ENCODE measurements at places on chromosomes 7 and 10.

DNA sequence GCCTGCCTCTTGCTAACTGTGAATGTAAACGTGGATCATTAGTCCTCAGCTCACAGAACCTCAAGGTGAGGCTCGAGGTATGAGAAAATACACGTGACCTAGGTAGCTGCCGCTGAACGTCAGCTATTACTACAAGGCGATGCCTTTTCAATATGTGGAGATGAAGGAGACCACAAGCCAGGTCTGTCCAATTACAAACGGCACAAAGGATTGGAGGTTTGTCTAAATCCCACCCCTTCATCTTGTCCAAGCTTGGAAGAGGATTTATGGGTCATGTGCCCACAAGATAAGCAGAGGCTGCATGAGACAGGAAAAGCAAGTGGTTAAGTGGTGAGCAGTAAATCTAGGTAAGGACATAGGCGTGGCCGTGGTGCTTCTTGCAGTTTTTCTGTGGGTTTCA is 3.4 kb downstream of the H2BK1 start:
- no peak for DNase-seq

GRCh38 chr7:22858640-22859561 is 36.3 kb upstream of the TOMM7 start:
- DNase-seq: peak; percentile 100

DNA sequence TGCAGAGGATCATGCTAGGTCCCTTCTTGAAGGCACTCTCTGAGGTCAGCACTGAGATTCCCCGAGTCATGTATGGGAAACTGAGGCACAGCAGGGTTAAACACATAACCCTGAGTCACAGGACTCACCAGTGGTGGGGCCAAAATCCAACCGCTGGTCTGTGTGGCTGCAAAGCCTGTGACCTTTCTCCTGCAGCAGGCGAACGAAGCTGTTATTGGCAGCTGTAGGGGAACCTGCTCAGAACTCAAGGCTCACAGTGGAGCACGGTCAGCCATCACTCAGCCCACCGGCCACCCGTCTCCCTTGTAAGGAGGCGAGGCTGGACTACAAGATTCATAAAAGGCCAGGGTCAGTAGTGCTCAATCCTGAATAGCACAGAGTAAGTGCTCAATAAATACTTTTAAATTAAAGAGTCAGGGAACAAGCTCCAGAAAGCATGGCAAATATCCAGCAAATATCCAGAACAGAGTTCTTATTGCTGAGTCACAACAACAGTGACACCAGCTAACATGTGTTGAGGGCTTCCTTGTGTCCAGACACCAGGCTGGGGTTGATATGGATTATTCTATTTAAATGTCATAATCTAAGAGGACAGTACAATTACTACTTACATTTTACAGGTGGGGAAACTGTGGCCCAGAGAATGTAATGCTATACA is 34.9 kb downstream of the CHST15 start:
- DNase-seq: peak; percentile 5

GRCh38 chr10:15122477-15123030 is 25.4 kb downstream of the RPP38 start:
- no peak for DNase-seq

- DNase-seq: no peak
These were observed 37.5 kb upstream of the OCM2 start for GRCh38 chr7:98027342-98028033.

- no peak for DNase-seq
These were observed 64.1 kb upstream of the MPP7 start for GRCh38 chr10:28366994-28367393.

GRCh38 chr10:62374862-62375710 is 917 bp downstream of the ZNF365 start:
- DNase-seq: peak; percentile 12

GRCh38 chr10:87782721-87783120 is 35.3 kb downstream of the ATAD1 start:
- no peak for DNase-seq

DNA sequence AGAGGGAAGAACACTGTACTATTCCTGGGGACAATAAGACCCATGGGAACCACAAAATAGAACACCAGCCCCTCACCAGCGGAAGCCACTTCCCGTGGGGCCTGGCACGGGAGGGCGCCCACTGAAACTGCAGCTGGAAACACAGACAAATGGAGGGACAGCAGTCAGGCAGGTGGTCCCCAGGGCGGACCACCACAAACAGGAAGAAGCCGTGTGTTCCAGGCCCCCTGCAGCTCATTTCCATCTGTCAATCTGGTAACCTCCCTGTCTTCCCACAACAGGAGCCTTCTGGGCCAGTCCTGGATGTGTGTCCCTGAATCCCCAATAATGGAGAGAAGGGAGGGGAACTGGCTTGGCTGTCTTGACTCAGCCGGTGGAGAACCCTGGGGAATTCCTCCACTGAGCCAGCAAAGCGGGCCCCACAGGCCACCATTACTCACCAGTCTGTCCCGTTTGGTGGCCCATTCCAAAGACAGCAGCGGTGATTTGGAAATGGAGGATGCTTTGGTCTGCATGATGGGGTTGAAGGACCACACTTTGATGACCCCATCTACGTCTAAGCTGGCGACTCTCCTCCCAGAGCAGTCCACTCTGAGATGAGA is 16.7 kb downstream of the WDR91 start:
- no peak for DNase-seq

DNA sequence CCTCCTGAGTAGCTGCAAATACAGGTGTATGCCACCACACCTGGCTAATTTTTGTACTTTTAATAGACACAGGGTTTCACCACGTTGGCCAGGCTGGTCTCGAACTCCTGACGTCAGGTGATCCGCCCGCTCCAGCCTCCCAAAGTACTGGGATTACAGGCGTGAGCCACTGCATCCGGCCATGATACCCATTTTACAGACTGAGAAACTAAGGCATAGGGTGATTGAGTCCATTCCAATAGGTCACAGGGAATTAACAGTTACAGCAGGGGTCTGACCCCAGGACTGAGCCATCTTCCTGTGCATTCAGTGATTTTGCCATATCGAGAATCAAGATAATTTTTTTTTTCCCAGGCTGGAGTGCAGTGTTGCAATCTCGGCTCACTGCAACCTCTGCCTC is 12.3 kb upstream of the CTBP2 start:
- no peak for DNase-seq

GRCh38 chr10:69734797-69735468 is 66.8 kb upstream of the COL13A1 start:
- DNase-seq: no peak

DNA sequence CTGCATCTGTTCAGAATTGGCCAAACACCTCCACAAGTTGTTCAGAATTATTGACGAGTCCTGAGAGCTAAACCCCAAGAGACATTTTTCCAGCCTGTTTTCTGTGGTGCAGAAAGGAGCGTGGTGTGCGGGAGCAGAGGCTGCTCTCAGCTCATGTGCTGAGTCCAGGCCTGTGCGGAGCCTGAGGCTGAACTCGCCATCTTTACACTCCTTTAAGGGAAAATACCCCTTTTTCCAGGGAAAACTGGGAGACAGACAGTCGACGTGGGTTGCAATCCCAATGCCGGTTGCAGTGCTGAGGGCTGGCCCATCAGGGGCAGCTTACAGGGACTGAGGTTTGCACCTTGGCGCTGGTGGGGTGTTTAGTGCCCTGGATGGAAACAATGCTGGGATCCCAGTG is 112.2 kb downstream of the ADARB2 start:
- no peak for DNase-seq

DNA sequence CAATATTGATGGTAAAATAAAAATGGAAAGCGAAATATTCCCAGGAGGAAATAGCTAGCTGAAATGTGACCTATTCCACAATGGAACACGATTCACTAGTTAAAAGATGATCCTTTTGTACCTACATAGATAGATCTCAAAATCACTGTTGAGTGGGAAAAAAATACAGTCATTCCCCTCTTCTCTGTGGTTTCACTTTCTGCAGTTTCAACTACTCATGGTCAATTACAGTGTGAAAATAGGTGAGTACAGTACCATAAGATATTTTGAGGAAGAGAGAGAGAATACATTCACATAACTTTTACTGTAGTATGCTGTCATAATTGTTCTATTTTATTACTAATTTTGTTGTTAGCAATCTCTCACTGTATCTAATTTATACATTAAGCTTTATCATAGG is 56.0 kb upstream of the COL13A1 start:
- no peak for DNase-seq

GRCh38 chr7:120799813-120800475 is 58.0 kb downstream of the TSPAN12 start:
- DNase-seq: no peak

GRCh38 chr7:152464312-152465118 is 28.7 kb upstream of the KMT2C start:
- peak; percentile 79 for DNase-seq

DNA sequence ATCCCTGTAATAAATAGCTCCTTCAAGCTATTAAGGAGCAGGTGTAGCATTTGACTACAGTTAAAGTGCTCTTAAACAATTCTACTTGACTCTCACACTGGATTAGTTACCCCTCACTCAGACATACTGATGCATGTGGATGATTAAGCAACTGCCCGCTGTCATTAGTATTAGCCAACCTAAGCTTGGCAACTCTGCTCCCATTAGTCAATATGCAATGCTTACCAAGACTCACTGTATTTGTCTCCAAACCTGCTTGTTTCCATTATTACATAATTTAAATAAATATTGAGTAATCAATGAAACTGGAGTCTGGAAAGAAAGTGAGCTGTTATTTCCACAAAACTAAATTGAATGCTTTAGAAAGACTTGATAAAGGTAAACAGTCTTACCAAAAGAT is 144.0 kb upstream of the ASAH2 start:
- peak; percentile 85 for DNase-seq

DNA sequence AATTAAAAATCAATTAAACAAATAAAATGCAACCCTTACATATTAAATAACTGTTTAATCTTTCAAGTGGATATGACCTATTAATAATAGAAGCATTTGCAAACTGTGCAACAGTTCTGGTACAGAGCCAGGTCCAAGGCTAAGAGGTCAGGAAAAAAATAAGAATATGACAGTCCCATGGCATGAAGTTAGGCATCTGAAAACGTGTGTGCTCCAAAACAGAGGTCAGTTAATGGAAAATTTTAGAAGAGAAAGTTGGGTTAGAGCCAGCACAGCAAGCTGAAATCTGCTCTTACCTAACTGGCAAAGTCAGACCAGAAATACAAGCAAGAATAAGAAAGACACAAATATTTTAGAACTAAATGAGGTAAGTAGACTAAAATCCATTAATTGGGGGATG is 757.7 kb downstream of the GRM8 start:
- DNase-seq: no peak

- no peak for DNase-seq
These were observed 80.5 kb downstream of the MET start for GRCh38 chr7:116752305-116753074.

- DNase-seq: no peak
These were observed 5.3 kb upstream of the KCNIP2 start for GRCh38 chr10:101848894-101849351.

DNA sequence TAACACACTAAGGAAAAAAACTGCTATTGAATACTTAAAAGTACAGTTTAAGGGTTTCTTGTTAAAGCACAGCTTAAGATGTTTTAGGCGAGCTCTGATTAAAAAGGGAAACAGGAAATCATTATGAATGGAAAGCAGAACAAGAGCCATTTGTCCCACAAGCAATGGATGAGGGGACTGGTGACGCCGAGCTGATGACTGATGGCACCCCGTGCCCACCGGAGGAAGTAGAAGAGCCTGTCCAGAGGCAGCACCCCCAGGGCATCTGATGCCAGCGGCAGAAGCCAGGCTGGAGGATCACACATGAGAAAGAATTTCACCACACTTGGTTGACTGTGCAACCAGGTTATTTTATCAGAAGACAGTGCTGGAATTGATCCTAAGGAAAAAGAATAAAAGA is 15.0 kb upstream of the INSIG1 start:
- DNase-seq: no peak

- DNase-seq: peak; percentile 7
These were observed 42.8 kb upstream of the SEPHS1 start for GRCh38 chr10:13390604-13391522.

DNA sequence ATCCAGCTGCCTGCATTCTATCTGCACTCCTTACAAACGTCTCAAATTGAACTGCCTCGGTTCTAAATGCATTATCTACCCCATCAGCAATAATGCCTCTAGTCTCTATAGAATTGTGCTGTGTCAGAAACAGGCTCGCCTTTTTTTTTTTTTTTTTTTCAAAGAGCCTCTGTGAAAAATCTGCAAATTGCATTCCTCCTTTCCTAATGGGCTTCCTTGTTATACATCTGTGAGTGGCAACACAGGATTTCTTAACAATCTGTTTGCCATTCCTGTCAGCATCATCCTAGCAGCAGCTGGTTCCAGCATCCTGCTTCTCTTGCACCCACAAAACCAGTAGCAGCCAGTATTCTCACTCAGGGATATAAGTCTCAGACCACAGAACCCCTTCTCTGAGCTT is 413.5 kb upstream of the SEMA3D start:
- DNase-seq: peak; percentile 50

GRCh38 chr7:139588632-139589031 is 65.1 kb downstream of the CLEC2L start:
- peak; percentile 45 for DNase-seq

- peak; percentile 91 for DNase-seq
These were observed 283.7 kb downstream of the ZEB1 start for GRCh38 chr10:31602541-31603234.

- no peak for DNase-seq
These were observed 7.1 kb downstream of the TMEM184A start for GRCh38 chr7:1548944-1549343.

DNA sequence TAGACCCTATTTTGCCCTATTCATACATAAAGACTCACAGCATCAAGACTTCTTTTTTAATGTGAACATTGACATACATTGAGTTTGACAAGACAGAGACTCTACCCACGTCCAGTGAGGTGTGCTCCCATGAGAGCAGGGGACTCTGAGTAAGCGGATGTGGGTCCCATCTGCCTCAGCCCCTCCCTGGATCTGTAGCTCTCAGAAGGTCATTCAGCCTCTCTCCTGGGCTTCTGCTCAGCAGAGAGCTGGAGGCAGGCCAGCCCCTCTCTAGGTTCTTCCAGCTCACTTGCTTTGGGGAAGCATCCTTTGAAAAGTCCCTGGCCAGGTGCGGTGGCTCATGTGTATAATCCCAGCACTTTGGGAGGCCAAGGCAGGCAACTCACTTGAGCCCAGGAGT is 146.9 kb upstream of the ZMIZ1 start:
- DNase-seq: no peak

- peak; percentile 86 for DNase-seq
These were observed 24.6 kb downstream of the JAZF1 start for GRCh38 chr7:28155964-28156363.

DNA sequence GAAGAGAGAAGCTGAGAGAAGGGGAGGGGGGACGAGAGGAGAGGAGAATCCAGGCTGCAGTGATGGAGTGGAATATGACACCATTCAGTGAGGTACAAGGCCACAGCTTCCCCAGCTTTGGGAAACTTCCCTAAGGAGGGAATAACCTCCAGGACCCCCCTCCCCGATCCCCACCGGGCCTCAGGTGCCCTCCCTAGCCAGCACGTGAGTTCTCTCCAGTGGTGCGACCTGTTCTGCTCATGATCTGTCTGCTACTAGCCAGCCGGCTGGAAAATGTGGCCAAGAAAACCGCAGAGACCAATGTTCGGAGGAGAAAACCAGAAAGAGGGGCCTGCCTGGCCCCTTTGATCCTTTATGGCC is 39.9 kb upstream of the AGK start:
- DNase-seq: no peak
